ENCODE measurements at places on chromosomes 7 and 10. TPM values are rescaled to one million over a fixed set of nuclear protein-coding genes. Genes with fewer than 3 reads are reported as not detected.

GRCh38 chr7:43768887-43769272 lies 10.4 kb downstream of the BLVRA start:
- no peak for DNase-seq

Gene SYT15B
- 0.06 TPM for total RNA-seq

DNA sequence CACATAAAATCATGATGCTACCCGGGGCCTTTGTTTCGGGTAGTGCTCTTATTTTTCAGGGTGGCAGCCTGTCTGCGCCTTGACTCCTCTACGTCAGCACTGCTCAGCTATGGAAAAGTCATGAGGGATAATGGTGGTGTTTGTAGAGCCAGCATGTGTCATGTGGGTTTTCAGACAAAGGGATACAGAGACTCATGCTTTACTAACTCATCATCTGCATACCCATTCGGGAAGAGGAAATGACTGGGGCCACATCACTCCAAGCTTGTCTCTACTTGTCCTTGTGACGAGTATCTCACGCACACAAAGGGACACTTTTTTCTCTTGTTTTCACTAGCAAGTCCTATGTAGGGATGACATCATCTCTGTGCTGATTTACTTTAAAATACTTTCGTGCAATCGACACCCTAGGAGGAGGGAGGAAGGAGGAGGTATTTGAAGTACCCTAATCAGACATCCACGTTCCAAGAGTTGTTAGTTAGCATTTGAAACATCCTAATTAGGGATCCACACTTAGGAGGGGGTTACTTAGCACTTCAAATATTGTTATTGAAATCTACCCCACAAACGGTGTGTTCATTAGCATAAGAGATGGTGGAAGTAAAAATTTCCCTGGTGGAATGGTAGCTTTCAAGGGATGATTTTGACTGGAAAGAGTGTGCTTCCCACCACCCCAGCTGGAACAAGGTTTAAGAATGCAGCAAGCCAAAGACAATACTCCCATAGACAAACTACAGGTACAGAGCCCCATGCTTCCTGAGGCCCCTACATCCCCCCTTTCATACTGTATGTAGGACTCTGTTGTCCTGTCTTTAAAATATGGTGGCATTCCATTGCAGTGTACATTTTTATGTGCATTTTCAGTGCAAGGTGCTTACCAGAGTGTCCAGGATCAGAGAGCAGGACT lies 52.0 kb downstream of the THNSL1 start:
- DNase-seq: peak; percentile 33

Gene CCDC136
- total RNA-seq: 9.8 TPM

- no peak for DNase-seq
Measured at GRCh38 chr7:33129806-33130153, 416 bp downstream of the BBS9 start.
